ENCODE measurements at places on chromosomes 6 and 20.

DNA sequence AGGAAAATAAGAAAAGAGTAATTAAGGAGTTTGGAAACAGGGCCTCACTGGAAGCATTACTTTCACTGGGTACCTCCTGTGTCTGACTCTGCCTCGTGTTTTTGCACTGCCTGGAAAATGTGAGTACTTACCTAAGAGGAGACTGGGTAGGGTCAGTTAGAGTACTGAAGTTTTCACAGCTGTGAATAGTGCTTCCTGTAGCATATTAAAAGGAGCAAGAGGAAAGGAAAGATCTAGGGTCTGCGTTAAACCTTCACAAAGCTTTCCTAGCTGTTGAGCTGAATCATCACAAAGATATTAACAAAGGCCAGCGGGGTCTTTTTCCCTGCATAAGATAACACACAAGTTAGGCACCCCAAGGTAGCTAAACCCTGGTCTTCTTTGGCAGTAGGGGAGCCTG is 82.3 kb downstream of the MLIP start:
- no peak for DNase-seq

- peak; percentile 93 for DNase-seq
Observed at GRCh38 chr6:2998998-2999617, 586 bp upstream of the NQO2 start.

GRCh38 chr6:120916844-120917243 is 417.4 kb downstream of the TBC1D32 start:
- DNase-seq: no peak

GRCh38 chr20:61541537-61541936 is 289.5 kb downstream of the CDH4 start:
- DNase-seq: no peak

DNA sequence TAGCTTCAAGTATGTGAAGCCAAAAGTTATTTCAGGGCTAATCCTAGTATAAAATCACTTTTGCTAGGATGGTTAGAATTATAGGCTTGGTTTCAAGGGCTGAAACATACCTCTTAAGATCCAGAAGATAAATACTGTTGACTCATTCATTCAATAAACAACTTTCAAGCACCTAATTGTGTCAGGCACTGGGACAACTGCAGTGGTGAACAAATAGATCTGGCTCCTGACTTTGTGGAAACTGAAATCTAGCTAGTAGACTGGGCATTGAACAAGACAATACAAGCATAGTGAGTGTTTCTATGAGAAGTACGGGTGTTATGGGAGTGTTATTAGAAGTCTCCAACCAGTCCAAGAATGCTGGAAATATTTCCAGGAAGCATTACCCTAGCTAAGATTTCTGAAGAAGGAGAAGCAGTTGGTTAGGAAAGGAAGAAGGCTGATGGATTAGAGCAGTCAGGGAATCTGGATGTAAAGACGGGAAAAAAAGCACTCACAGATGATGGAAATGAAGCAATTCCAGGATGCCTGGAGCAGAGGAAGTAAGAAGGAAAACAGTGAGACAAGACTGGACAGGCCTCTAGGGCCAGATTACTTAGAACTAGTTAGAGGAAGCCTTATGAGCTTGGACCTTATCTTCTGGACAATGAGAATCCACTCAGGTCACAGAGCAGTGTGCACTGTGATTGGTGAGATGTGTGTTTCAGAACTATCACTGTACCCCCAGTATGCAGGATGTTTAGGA is 132.6 kb upstream of the RAB32 start:
- no peak for DNase-seq

- no peak for DNase-seq
Observed at GRCh38 chr6:19637010-19637409, 200.2 kb upstream of the ID4 start.

- DNase-seq: no peak
Observed at GRCh38 chr6:36177166-36177565, 19.4 kb upstream of the BRPF3 start.

DNA sequence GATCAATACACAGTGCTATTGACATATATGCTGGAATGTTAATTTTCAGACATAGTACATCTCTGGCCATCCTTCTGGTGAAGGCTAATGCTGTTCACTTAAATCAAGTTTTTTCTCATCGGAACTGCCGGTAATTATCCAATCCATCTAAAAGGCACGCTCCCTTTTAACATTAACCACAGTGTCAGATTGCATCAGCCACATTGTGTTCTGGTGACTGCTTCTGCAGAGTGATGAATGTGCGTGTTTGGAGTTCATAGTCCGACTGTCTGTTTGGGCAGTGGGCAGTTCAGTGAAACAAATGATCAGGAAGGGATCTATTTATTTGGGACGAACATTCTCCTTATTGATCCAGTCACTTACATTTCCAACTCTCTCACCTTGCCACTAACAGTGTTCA is 49.5 kb downstream of the SOBP start:
- no peak for DNase-seq

DNA sequence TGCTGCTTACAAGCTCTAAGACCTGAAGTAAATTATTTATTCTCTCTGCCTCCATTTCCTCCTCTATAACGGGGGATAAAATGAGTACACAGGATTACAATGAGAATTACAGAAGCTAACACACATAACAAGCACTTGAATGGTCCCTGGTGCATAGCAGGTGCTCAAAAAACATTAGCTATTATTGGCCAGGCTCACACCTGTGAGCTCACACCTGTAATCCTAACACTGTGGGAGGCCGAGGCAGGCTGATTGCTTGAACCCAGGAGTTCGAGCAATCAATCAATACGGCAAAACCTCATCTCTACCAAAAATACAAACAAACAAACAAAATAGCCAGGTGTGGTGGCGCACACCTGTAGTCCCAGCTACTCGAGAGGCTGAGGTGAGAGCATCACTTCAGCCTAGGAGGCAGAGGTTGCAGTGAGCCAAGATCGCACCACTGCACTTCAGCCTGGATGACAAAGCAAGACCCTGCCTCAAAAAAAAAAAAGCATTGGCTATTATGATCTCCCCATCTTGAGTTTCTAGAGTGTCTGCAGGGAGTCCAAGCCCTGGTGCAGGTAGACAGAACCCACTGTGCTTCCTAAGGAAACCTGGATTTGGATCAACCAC is 68.1 kb downstream of the PREX1 start:
- no peak for DNase-seq

DNA sequence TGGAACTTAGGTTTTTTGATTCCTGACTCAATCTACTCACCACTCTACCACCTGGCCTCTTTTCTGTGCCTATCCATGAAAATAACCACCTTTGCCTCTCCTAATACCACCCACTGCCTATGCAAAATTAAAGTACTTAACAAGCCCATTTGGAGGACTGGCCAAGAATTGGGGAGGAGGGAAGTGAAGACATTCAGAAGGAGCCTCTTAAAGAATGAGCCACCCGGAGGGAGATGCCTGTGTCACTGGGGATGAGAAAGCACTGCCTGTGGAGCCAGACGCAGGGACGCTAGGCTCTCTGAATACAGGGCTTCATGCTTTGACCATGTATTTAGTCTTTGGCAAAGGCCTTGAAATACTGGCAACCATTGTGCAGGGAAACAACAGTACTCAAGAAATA is 40.0 kb upstream of the MRPS10 start:
- DNase-seq: no peak

GRCh38 chr6:49888742-49889431 is 22.6 kb upstream of the CRISP1 start:
- no peak for DNase-seq

- DNase-seq: no peak
Observed at GRCh38 chr6:151999194-151999593, 191.7 kb downstream of the ESR1 start.

DNA sequence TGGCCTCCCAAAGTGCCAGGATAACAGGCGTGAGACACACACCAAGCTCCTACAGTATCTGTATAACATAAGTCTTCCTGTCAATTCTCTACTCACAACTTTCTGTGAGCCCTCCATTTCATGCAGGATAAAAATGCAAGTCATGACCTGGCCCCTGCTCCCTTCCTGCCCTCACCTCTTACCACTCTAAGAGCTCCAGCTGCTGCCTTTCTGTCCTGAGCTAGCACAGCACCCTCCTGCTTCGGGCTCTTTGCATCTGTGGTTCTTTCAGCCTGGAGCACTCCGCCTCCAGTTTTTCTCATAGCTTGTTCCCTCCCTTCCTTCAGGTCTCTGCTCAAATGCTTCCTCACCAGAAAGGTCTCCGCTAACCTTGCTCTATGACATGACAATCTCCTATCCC is 23.7 kb upstream of the TRPC4AP start:
- DNase-seq: no peak

- DNase-seq: no peak
Observed at GRCh38 chr6:107956181-107956580, 1.8 kb downstream of the SEC63 start.

DNA sequence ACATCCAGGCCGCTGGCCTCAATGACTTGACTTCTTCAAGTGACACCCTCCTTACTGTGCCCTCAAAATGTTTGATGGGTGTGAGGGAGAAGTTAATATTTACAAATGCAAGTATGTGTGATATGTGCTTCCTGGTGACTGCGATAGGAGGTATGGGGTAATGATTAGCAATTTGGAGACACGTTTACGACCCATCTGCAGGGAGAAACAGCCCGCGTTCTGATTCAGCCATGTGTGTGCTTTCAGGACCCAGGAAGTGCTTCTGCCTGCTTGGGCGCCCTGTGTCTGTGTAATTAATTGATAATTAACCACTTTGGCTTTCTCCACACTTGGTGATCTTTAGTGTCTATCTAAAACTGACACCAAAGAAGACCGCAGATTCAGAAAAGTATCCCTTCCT is 25.0 kb downstream of the SIRPA start:
- no peak for DNase-seq

DNA sequence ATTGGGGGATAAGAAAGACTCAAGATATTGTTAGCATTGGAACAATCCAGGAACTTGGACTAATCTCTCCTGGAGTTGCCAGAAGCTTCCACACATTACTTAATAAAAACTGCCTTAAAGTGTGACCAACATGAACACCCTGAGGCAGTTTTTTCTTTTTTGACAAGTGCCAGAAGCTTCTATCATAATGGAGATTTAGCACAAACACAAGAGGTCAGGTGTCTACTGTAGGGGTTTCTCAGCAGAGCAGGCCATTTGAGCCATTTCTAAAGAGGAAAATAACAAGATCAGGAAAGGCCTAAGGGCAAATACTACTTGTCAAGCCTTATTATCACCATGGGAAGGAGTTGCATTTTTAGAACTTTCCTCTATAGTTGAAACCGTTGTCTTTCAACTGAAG is 361.5 kb downstream of the EPM2A start:
- no peak for DNase-seq

DNA sequence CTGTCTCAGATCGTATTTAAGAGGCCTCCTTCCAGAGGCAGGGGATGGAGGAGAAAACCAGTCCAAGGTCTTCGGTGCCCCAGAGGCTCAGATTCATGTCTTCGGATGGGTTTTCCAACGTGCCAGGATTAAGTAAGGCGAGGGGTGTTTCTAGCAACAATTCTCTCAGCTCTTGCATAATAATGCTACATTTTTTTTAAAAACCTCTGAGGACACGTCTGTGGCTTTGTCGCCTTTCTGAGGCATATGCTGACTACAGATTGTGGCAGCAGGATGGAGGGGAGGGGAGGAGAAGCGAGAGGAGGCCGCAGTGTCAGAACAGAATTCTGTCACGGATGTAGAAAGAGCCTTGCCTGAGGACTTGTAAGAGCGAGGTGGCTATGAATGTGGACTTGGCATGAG is 17.7 kb upstream of the CCDC167 start:
- DNase-seq: no peak

- DNase-seq: no peak
Observed at GRCh38 chr6:137762168-137763090, 104.6 kb upstream of the TNFAIP3 start.

DNA sequence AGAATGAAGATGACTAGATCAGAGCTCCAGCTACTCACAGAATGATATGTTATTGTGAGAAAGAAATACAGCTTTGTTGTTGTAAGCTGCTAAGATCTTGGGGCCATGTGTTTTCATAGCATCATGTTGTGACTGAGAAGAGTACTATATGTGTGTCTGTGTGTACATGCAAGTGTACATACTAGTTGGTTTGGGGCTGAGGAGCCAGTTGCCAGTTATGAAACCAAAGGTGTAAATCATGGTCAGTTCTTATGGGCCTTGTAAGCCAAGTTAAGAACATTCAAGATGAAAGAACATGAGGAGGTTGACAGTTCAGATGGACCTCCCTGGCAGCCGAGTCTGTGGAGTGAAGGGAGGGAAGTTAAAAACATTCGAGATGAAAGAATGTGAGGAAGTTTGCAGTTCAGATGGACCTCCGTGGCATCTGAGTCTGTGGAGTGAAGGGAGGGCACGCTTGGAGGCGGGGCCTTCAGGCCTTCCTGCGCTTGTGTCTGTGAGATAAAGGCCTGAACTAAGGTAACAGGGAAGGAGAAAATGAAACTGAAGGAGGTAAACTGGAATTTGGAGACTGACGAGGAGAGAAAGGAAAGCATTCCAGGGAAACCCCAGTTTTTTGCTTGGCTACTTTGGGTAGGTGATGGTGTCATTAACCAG is 13.9 kb downstream of the AFDN start:
- no peak for DNase-seq

- DNase-seq: peak; percentile 74
Observed at GRCh38 chr6:3001773-3002293, 2.1 kb downstream of the NQO2 start.

DNA sequence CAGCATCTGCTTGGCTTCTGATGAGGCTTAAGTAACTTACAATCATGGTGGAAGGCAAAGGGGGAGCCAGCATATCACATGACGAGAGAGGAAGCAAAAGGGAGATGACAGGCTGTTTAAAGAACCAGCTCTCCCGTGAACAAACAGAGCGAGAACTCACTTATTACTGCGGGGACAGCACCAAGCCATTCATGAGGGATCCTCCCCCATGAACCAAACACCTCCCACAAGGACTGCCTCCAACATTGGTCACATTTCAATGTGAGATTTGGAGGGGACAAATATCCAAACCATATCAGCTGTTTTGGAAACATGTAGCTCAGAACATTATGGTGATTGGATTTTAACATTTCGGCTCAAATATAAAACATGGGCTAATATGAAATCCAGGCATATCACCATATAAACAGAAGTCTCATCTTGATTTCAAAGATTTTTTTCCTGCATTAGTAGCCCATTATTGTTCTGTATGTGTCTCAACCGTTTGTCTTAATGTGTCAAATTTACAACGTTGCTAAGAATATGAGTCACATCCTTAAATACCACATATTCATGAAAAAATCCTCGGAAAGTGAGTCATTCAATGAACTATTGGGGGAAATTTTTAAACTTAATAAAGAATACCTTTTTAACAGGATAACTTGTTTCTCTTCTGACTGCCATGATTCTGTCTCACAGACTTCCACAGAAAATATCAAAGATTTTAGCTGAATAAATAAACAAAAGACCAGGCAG is 894.3 kb downstream of the TFAP2A start:
- no peak for DNase-seq

All from adrenal gland (tissue), 19 donors.